CD4-positive, alpha-beta memory T cell (primary cell): ENCODE measurements at places on chromosomes 3 and 15. TPM values are rescaled to one million over a fixed set of nuclear protein-coding genes. Genes with fewer than 3 reads are reported as not detected.

DNA sequence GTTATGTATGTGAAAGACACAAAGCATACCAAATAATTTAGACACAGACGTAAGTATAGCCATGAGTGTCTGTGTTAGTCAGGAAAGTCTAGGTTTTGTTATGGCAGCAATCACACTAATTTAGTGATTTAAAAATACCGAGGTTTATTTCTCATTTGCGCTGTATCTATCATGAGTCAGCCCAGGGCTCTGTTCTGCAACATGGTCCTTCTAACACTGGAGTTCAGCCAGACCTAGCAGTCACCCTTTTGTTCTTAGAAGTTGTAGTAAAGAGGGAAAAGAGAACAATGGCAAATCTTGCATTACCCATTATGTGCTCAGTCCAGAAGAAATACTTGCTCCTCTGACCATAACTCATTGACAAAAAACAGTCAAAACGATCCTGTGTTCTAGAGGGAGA, 311.5 kb downstream of the NLGN1 start:
- H3K36me3 ChIP-seq = no peaks in the 10 kb centered on the region
- no peak overlapping the region for H3K27ac ChIP-seq
- no peak overlapping the region for H3K4me3 ChIP-seq
- H3K27me3 ChIP-seq = no peaks in the 10 kb centered on the region
- no peak for DNase-seq
- no peaks in the 10 kb centered on the region for H3K4me1 ChIP-seq

DNA sequence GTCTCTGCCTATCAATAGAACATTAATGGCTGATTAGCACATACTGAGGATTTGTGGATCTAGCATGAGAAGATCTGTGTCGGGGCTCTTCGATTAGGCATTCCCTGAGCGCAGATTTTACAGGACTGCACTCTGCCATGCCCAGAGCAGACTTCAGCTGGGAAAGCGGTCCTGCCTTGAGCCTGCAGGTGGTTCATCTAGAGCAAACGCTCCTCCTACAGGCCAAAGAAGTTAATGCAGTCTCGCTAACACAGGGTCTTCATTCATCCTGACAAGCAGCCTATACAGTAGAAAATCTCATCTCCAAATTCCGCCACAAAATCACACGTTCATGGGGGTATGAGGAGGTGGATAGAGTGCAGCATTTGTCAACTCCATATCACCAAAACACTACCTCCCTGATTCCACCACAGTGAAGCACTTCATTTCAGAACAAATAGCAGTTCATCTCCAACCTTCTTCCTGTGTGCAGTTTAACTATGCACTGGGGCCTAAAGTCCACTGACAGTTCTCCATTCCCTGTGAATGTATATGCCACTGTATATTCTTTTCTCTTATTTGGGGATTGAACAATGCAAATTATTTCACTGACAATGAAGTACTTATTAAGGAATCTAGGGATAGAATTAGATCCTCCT, 405.8 kb downstream of the IGSF11 start:
- H3K27me3 ChIP-seq = no peaks in the 10 kb centered on the region
- no peak for DNase-seq
- no peak overlapping the region for H3K27ac ChIP-seq
- H3K4me1 ChIP-seq = no peaks in the 10 kb centered on the region
- no peaks in the 10 kb centered on the region for H3K36me3 ChIP-seq
- H3K4me3 ChIP-seq = no peak overlapping the region

GRCh38 chr3:43996379-43997301, 245.0 kb upstream of the TOPAZ1 start:
- H3K27me3 ChIP-seq = peaks cover 46% of the 10 kb centered on the region
- DNase-seq = no peak

DNA sequence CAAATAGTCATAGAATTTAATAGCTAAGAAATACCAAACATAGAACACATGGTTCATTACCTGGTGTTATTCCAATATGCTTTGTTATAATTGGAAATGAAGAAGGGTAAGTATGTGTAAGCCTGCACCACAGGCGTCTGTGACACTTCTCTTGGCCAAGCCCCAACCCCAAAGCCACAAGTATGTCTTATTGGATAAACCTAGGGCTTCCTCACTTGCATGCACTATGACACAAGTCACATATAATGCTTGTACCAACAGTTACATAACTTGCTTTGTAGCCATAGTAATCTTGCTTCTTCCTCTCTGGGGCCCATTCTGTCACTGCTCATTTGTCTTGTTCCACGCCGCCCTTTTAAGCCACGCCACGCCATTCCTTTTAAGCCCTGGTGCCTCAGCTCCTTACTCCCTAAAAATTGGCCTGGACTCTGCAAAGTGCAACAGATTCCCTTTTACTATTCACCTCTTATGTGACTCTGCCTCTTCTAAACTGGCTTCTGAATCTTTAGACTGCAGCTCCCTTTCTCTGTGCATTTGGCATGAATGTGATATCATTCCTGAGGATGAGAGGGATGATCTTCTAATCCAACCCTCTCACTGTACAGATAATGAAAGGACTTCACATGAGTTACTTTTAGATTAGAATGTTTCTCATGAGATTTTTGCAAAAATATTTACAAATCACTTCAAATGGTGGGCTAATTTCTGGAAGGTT, 48.1 kb upstream of the EPHA3 start:
- no peak for DNase-seq
- H3K4me1 ChIP-seq = no peaks in the 10 kb centered on the region
- H3K27me3 ChIP-seq = no peaks in the 10 kb centered on the region
- no peaks in the 10 kb centered on the region for H3K36me3 ChIP-seq
- no peak overlapping the region for H3K27ac ChIP-seq
- H3K4me3 ChIP-seq = no peak overlapping the region

GRCh38 chr15:38463893-38464292, 10.0 kb downstream of the FAM98B start:
- no peak overlapping the region for H3K27ac ChIP-seq
- no peaks in the 10 kb centered on the region for H3K27me3 ChIP-seq
- peaks cover 3% of the 10 kb centered on the region for H3K4me1 ChIP-seq
- H3K4me3 ChIP-seq = no peak overlapping the region
- H3K36me3 ChIP-seq = no peaks in the 10 kb centered on the region

GOLGA8R gene
- total RNA-seq = 4.2 TPM

DNA sequence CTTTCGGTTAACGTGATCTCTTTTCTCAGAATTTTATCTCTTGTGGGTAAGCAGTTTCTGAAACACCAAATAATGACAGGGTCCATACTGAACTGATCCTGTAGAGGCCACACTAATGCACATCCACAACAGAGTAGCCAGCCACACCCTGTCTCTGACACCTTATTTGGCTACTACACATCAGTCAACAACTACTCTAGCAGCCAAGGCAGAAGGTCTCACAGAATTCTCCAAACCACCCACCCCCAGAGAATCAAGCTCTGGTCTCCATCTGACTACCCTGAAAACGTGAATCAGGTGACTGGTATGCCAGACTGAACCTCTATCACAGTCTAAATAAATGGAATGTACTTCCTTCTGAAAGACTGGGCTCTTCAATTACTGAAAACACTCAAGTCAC, 38.0 kb downstream of the EDC3 start:
- no peak overlapping the region for H3K4me3 ChIP-seq
- H3K36me3 ChIP-seq = peaks cover 4% of the 10 kb centered on the region
- no peak for DNase-seq
- H3K4me1 ChIP-seq = no peaks in the 10 kb centered on the region
- no peak overlapping the region for H3K27ac ChIP-seq

DNA sequence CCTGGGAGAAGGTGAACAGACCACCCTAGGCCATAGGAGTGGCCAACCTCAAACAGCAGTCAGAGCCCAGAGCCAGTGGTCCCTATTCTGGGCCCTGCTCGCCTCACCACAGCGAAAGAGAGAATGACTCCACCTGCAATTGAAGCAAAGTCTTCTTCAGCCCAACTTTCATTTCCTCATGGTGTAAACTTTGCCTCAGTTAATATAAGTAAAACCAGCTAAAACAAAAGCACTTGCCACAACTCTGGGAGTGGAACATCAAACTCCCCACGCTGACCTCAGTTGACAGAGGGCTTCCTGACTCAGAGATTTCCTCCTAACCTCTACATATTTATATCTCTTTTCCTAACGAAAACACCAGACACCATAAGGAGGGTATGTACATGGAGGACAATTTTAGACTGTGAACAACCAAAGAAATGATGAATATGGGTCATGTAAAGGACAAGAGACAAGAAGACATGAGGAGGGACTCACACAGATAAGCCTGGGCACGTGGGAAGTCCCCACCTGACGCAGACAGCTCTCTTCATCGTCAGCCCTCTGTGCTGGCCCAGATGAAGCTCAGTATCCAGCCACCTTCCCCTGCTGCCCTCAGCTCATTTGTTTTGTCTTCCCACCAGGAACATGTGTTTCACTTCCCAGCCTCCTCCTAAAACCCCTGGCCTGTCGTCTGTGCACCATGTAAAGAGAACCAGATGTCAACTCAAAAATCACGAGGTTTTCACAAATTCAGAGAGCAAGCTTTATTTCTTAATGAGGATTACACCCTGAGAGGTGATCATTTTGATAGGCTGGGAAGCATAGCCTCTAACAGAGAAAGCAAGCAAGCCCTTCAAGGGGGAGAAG, 140.9 kb downstream of the KCNMB2 start:
- H3K36me3 ChIP-seq = no peaks in the 10 kb centered on the region
- no peak overlapping the region for H3K4me3 ChIP-seq
- H3K27me3 ChIP-seq = no peaks in the 10 kb centered on the region
- H3K27ac ChIP-seq = no peak overlapping the region
- no peak for DNase-seq

XIRP1 gene
- not detected for total RNA-seq

TMC3 gene
- total RNA-seq = not detected

- no peaks in the 10 kb centered on the region for H3K36me3 ChIP-seq
- no peak for DNase-seq
- H3K4me1 ChIP-seq = no peaks in the 10 kb centered on the region
These were observed 269.7 kb downstream of the ABHD5 start for GRCh38 chr3:43960448-43960840.

DNA sequence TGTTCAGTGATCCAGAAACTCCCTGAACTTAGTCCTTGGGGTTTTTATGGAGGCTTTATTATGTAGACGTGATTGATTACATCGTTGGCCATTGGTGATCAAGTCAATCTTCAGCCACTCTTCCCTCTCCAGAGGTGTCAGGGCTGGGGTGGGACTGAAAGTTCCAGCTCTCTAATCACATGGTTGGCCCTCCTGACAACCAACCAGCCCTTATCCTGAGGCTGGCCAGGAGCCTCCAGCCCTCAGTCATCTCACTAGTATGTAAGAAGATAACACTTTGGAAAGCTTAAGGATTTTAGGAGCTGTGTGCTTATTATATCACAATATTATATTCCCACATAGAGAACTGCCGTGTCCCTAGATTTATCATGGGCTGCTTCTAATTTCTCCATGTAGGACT, 142.3 kb downstream of the VPS8 start:
- H3K4me3 ChIP-seq = no peak overlapping the region
- H3K27me3 ChIP-seq = no peaks in the 10 kb centered on the region
- H3K36me3 ChIP-seq = peaks cover 6% of the 10 kb centered on the region
- H3K4me1 ChIP-seq = no peaks in the 10 kb centered on the region

GRCh38 chr3:62183087-62183486, 190.3 kb downstream of the FEZF2 start:
- no peaks in the 10 kb centered on the region for H3K36me3 ChIP-seq
- H3K4me3 ChIP-seq = no peak overlapping the region
- H3K4me1 ChIP-seq = no peaks in the 10 kb centered on the region
- no peak overlapping the region for H3K27ac ChIP-seq
- no peak for DNase-seq

DNA sequence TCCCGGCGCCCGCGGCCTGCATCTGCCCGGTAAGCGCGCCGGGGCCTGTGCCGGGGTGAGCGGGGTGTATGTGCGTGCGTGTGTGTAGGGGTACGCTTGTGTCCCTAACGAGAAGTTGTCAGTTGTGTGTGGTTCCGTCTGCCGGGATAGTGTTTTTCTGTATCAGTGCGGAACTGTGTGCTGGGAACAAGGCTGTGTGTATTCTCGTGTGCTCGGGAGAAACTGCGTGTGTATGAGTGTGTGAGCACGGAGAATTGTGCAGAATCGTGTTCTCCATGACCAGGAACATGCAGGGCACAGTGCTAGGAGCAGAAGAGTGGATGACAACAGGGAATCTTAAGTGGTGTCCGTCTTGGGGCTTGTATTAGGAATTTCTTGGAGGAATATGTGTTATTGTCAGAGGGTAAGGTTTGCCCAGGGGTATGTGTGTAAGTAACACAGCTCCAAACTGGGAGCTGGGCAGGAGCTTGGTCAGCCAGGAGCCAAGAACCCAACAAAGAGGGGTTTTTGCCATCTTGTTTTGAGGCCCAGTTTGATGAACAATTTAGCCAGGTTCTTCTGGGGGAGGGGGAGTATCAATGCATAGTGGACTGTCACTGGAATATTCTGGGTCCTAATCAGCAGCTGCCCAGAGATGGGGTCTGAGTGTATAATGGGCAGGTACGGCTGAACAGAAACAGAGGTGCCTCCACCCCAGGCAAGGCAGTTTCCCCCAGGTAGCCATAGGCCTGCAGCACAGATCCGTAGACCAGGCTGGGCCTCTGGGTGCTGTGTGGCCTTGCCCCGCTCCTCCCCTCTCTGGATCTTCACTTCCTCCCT, 2.1 kb downstream of the ISL2 start:
- peak overlapping the region; percentile 24 for H3K4me3 ChIP-seq
- no peak overlapping the region for H3K27ac ChIP-seq
- DNase-seq = no peak
- H3K36me3 ChIP-seq = no peaks in the 10 kb centered on the region

GRCh38 chr3:144431134-144431533, 459.5 kb downstream of the DIPK2A start:
- H3K4me1 ChIP-seq = no peaks in the 10 kb centered on the region
- no peaks in the 10 kb centered on the region for H3K36me3 ChIP-seq
- no peak overlapping the region for H3K4me3 ChIP-seq
- no peak overlapping the region for H3K27ac ChIP-seq
- H3K27me3 ChIP-seq = no peaks in the 10 kb centered on the region

GP5 gene
- total RNA-seq = 3.8 TPM

PATL2 gene
- 62.1 TPM for total RNA-seq

DNA sequence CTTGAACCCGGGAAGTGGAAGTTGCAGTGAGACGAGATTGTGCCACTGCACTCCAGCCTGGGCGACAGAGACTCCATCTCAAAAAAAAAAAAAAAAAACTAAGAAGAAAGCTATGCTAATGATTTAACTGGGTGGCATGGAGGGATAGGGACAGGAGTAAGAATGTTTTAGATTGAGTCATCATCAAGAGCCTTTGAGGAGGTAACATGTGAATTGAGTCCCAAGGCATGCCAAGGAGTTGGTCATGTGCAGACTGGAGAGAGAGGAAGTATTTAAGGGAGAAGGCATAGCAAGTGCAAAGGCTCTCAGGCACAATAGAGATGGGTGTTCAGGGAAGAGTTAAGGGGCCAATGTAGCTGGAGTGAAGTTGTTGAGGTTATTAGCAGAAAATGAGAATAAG, 9.1 kb downstream of the BNC1 start:
- no peaks in the 10 kb centered on the region for H3K4me1 ChIP-seq
- H3K27me3 ChIP-seq = peaks cover 3% of the 10 kb centered on the region
- DNase-seq = no peak
- H3K4me3 ChIP-seq = no peak overlapping the region
- H3K27ac ChIP-seq = no peak overlapping the region
- no peaks in the 10 kb centered on the region for H3K36me3 ChIP-seq

GRCh38 chr3:27479806-27480543, 4.2 kb downstream of the SLC4A7 start:
- peak overlapping the region; percentile 46 for H3K27ac ChIP-seq
- peak; percentile 45 for DNase-seq
- peaks cover 78% of the 10 kb centered on the region for H3K4me1 ChIP-seq
- no peaks in the 10 kb centered on the region for H3K27me3 ChIP-seq
- H3K36me3 ChIP-seq = no peaks in the 10 kb centered on the region
